ENCODE measurements at places on chromosomes 16 and 17.
A peak's percentile ranks its signal among the peaks of the same experiment; 100 is the strongest.

- DNase-seq: no peak
These were observed 28.7 kb upstream of the OR4D1 start for GRCh38 chr17:58119491-58119890.

DNA sequence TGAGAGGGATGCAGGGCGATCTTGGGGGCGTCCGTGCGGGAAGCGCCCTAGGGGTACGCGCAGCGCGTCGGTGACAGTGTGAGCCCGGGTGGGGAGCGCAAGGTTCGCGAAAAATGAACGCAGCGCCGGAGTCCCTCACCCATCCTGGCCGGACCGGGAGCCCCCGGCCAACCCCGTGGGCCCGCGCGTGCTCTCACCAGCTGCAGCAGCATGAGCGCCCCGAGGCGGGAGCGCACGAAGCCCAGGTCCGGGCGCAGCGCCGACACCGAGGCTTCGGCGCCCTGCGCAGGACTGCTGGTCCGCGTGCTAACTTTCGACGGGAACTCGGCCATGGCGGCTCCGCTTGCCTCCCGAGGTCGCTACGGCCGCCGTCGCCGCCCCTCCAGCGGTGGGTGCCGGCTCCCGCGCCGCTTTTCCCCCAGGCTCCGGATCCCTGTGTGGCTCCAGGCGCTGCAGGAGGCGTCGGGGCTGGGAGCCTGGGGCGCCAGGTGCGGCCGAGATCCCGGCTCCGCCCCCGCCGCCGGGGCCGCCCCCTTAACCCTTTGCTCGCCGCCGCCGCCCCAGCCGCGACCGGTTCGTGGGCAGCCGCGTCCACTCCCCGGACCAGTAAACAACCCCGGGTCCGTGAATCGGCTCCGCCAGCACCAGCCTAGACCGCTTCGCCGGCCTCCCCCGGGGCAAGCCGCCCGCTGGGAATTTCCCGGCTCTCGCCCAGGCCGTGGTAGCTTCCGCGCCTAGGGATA lies at the start of gene PLLP:
PLLP (minus strand) TSS at position 464 of the 743 bp plus-strand sequence; CDS start at position 332, 132 bp downstream.
- DNase-seq: peak; percentile 49

DNA sequence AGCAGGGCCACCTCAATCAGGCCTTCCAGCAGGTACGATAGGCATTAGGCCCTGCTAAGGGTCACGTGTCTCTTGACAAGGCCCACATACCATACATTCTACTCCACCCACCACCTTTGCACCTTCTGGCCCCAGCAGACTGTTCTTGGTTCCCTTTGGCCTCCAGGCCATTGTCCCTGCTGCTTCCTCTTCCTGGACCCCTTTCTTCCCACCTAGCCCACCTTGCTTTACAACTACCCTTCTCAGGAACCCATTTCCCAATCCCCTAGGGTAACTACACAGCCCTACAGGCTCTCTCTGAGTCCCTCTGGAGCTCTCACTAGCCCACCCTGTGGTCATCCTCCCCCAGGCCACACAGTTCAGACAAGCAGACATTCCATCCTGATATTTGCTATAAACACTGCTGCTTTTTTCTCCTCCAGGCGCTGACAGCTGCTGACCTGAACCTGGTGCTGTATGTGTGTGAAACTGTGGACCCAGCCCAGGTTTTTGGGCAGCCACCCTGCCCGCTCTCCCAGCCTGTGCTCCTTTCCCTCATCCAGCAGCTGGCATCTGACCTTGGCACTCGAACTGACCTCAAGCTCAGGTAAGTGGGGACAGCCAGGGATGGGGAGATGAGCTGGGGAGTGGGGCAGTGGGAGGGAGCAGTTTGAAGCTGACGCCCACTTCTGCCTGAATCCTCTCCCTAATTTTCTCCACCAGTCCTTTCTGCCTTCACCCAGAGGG lies 1.4 kb upstream of the NRN1L start:
- DNase-seq: no peak

GRCh38 chr17:17235212-17236174 lies 1.5 kb downstream of the FLCN start:
- peak; percentile 56 for DNase-seq

DNA sequence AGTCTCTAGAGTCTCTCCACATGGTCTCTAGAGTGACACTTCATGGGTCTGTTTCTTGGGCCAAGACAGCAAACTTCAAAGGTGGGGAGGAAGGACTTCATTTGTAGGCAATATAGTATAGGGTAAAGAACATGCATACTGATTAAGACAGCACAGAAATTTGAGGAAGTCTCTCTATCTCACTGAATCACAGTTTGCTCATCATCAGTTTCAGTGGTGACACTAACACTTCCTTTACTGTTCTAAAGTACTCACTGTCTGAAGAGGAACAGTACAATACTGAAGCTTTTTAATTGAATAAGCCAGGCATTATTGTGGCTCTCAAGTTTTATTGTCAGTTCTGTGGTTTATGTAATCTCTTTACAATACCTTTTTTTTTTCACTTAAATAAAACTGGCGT lies 656.4 kb upstream of the CDH8 start:
- no peak for DNase-seq

GRCh38 chr17:4908711-4909496 lies 6.0 kb upstream of the CHRNE start:
- DNase-seq: peak; percentile 95

- DNase-seq: peak; percentile 30
These were observed 32.8 kb downstream of the HELZ start for GRCh38 chr17:67212231-67212630.

- no peak for DNase-seq
These were observed 107.5 kb upstream of the CREBBP start for GRCh38 chr16:3988011-3988410.

GRCh38 chr16:11688520-11688886 lies 20.2 kb downstream of the SNN start:
- DNase-seq: no peak

- peak; percentile 26 for DNase-seq
These were observed 7.3 kb downstream of the CASKIN2 start for GRCh38 chr17:75507733-75508719.

GRCh38 chr17:9957244-9957643 lies 52.2 kb upstream of the RCVRN start:
- no peak for DNase-seq

- DNase-seq: peak; percentile 50
These were observed 32.6 kb downstream of the ERN1 start for GRCh38 chr17:64097196-64097936.

- DNase-seq: no peak
These were observed 164.8 kb upstream of the FOXF1 start for GRCh38 chr16:86345516-86345915.

GRCh38 chr17:58364270-58364942 lies 12.4 kb upstream of the SUPT4H1 start:
- no peak for DNase-seq

GRCh38 chr17:6483507-6483906 lies 39.3 kb downstream of the PIMREG start:
- no peak for DNase-seq

DNA sequence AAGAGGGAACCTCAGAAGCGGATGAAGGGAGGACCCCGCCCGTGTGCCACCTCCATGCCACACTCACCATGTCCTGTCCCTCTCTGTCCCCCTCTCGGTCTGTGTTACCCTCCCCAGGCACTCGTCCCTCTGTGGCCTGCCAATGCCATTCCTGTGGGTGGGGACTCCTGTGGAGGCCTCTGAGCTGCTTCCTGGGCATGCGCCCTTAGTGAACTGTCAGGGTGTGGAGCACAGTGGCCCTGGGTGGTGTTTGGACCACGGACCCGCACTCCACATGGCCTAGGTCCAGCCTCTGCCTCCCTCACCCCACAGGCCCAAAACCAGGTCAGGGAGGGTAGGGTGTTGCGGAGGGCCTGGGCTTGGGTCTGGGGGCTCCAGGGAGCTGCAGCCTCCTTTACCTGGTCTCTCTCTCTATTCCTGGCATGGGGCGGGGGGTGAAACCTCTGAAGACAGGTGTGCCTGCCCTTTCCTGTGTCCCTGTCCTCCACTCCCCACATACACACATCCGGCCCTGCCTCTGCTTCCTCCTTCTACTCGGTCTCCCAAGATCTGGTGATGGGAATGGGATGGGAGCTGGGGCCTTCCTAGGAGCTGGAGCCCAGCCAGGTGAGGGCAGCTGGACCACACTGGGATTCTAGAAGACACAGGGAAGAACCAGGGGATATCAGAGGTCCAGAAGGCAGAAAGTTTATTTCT lies 11.5 kb upstream of the PKMYT1 start:
- DNase-seq: no peak

- DNase-seq: no peak
These were observed 31.8 kb downstream of the HNF1B start for GRCh38 chr17:37713028-37713431.

- DNase-seq: no peak
These were observed 11.1 kb upstream of the CCL5 start for GRCh38 chr17:35891269-35891668.

DNA sequence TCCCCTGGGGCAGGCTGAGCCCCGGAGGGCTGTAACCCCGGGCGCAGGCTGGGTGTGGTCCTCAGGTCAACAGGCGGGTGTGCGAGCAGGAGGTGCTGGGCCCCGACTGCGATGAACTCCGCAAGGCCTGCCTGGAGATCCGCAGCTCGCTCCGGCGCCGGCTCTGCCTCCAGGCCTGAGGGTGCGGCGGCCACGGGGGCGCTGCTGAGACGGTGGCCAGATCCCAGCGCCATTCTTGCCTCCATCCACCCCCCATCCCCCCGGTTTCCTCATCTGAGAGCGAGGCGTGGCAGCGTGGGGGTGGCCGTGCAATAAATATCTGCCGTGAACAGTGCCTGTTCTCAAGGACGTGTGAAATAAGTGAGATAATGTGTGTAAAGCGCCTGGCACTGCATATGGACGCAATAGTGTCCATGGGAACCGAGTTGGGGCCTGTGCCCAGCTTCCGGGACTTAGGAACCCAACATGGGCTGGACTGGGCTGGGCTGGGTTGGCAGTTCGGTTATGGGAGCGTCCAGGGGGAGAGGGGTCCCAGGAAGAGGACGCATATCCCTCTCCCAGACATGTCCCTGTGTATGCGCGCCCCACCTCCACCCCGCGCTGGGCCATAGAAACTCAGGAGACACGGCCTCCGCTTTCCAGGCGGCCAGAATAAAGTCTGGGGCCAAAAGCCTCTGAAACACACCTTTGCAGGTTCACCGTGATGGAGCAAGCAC lies 15.0 kb downstream of the ZNF213 start:
- peak; percentile 56 for DNase-seq
